ENCODE measurements at places on chromosomes 4 and X. TPM values are rescaled to one million over a fixed set of nuclear protein-coding genes. Genes with fewer than 3 reads are reported as not detected.

GRCh38 chrX:11117745-11118144 is 6.6 kb downstream of the HCCS start:
- no peak for DNase-seq

- DNase-seq: no peak
These were observed 34.3 kb downstream of the NLGN3 start for GRCh38 chrX:71178908-71179307.

DNA sequence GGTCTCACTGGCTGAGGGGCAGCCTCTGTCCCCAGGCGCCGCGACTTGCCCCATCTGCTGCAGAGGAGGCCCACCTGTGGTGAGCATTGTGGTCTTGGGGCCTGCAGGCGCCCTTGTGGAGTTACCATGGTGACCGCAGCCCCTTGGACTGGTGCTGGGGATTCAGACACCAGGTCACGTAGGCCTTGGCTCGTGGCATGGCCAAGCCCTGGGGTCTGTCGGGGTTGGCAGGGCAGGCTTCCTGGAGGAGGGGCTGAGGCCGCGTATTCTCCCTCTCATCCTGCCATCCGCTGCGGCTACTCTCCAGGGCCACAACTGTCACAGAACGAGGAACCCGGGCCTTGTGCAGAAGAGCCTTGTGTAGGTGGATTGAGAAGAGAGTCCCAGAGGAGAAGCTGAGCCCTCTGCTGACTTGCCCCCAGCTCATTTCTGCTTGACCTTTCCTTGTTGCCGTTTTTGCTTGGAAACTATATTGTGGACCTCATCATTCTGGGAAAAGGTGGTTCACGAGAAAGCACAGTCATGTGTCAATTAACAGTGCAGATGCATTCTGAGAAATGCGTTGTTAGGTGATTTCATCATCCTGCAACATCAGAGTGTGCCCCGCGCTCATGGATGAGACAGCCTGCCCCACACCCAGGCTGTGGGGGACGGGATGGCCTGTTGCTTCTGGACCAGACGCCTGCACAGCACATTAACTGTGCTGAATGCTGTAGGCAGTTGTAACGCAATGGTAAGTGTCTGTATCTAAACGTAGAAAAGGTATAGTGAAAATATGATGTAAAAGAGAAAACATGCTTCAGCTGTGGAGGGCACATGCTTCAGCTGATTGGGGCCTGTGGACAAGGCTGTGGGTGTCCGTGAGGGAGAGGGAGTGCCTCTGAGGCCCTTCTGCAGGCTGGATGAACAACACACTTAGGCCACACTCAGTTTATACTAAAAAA is 38.5 kb downstream of the TRMT44 start:
- no peak for DNase-seq

GRCh38 chrX:69618803-69619202 is 2.9 kb downstream of the EDA start:
- no peak for DNase-seq

GRCh38 chr4:12636191-12636590 is 847.9 kb downstream of the RAB28 start:
- DNase-seq: no peak

GRCh38 chrX:37349221-37350033 is at the start of gene PRRG1:
Gene PRRG1 (plus strand): TSS chrX:37349364. CDS start chrX:37406250, 56,886 bp downstream.
- DNase-seq: peak; percentile 92

DNA sequence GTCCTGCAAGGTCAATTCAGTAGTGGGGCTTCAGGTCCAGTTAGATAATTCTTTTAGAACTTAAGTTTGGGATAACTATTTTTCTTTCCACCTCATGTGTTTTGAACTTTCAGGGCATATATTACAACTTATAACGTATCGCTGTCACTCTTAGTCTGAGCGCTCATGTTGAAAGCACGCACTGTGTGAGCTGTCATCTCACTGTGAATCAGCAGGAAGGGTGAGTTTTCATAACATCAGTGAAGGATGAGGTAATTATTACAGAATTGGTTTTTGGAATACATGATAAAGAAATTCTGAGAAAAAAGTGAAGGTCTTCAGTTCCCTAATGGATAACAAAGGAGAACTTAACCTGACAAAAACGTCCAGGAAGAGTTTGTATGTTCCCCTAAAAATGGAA is 45.1 kb upstream of the SLC4A4 start:
- no peak for DNase-seq

SPACA5 gene
- not detected for total RNA-seq

CCSER1 gene
- 9.7 TPM for total RNA-seq

XKRX gene
- not detected for total RNA-seq

TRPC5OS gene
- total RNA-seq: not detected

ABLIM2 gene
- total RNA-seq: 34.1 TPM

PAGE1 gene
- not detected for total RNA-seq

F11 gene
- total RNA-seq: not detected

Data from mesenteric fat pad (tissue), 1 donor.